ENCODE measurements at places on chromosomes 6 and 20.

DNA sequence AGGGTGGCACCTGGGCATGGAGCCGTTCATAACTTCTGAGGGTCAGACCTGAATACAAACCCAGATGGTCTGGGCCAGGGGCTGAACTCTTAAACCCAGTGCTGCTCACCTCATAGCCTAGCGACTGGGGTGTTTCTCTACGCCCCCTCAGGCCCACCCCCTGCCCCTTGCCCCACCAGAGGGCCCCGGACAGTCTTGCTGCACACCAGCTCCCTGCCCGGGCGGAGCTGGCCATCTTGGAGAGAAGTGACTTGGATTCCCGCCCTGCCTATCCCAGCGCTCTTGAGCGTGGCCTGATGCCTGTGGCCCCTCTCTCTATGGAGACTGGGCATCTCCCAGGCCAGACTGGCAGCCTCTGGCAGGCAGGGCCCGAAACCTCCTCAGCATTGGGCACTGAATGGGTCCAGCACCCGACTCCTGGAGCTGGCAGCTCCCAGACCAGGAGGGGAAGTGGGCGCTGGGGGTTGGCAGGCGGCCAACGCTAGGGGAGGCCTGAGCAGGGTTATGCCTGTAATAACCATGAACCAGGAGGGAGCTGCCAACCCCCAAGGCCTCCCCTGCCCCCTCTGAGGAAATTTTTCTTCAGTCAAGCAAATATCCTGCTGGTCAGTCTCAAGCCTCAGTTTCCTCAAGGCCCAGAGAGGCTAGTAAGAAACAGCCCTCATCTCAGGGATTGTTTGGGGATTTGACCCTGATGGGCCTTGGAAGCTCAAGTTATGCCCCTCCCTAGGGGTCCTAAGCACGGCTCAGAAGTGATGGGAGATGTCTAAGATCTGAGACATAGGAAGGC, 169.5 kb downstream of the VEGFA start:
- DNase-seq, result no peak

- no peak for DNase-seq
These were observed 19.7 kb downstream of the WRNIP1 start for GRCh38 chr6:2784930-2785329.

GRCh38 chr20:8367689-8368088, 235.6 kb downstream of the PLCB1 start:
- peak; percentile 57 for DNase-seq

DNA sequence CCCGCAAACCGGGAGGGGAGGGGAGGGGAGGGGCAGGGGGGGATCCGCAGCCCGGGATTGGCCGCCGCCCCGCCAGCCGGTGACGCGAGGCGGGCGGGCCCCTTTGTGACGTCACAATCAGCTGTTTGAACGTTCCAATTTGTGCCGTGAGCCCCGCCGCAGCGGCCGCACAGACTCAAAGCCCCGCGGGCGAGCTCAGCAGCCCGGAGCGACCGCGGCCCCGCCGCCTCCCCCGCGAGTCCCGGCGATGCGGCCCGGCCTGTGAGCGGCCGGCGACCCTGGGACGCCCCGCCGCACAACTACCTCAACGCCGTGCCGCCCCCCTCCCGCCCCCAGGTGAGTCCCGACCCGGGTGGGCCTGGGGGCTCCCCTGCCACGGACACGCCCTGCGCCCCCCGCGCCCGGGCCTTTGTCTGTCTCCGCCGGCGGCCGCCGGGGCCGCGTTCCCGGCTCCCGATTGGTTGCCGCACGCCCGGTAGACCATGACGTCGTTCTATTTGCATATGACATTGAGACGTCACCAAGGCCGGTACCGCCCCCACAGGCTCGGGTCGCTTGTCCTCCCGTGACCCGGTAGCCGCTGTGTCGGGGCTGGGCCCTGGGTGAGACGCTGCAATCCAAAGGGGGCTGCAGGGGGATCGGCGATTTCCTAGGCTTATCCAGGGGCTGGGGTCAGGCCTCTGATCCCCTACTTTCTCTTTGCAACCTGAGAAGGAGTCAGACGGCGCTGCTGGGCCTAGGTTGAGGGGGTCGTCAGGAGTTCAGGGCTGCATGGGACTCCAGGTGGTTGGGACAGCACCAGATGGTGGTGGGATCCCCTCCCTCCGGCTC, at the start of gene TP53INP2:
Gene TP53INP2, plus strand, starts transcription at position 168 of the 831 bp plus-strand sequence. CDS start 4,396 bp downstream, outside the sequence.
- peak; percentile 84 for DNase-seq

GRCh38 chr6:169217972-169218371, 35.7 kb downstream of the THBS2 start:
- no peak for DNase-seq

- DNase-seq, result no peak
These were observed 280.6 kb downstream of the SLC35F1 start for GRCh38 chr6:118187568-118188164.

DNA sequence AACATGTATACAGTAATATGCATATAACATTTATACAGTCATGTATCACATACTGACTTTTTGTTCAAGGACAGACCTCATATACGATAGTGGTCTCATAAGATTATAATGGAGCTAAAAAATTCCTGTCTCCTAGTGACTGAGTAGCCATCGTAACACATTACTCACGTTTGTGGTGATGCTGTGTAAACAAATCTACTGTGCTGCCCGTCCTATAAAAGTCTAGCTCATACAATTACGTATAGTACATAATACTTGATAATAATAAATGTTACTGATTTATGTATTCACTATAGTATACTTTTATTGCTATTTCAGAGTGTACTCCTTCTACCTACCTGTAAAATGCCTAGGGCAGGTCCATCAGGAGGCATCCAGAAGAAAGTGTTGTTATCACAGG, 17.4 kb downstream of the SERAC1 start:
- DNase-seq, result no peak

GRCh38 chr20:44790638-44791393, 19.5 kb downstream of the RIMS4 start:
- DNase-seq, result no peak

- no peak for DNase-seq
These were observed 241.7 kb upstream of the CEP162 start for GRCh38 chr6:84469144-84469543.

DNA sequence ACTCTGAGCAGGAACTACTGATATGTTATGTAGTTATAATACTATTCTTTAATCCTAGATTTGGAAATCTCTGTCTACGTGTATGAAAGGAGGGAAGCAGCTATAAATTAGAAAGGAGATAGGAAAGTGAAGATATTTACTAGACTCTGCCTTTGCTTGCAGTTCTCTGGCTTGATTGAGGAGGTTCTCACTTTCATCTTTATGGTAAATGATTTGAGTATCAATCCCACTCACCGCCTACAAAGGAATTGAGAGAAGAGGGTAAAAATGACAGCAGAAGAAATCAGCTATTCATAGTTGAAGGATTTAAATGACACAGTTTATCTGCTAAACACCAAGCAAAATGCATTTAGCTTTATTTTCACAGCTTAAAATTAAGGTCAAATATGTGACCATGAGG, 67.3 kb downstream of the FAM229B start:
- no peak for DNase-seq

DNA sequence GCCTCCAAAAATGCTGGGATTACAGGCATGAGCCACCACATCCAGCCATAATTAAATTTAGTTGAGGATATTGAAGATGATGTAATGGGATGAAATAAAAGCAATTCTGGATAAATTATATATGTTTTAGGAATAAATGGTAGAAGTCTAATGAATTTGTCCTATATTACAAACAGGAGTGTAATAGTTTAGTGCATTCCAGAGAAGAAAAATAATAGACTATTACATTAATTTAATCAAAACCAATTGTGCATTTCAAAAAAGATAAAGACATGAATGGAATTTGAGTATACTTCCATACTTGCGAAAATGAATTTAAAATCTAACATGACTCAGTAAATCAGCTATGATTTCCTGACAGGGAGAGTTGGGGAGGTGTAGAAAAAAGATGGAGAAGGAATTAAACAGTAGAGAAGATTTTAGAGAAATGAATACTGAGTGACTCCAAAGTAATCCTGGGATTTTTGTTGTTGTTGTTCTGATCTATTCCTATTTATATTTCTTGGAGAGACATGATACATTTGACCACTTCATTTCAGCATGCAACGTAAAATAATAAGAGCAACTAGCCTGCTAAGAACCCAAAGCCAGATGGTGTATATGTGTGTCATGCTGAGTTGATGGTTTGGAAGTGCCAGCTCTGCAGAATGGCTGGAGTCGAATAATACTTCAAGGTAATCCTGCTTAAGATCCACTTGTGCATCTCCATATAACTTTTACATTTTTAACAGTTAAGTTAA, 67.4 kb downstream of the AIG1 start:
- DNase-seq, result no peak

- DNase-seq, result no peak
These were observed 2.1 kb downstream of the FAM110A start for GRCh38 chr20:835608-836045.

- no peak for DNase-seq
These were observed 1434.0 kb upstream of the EYS start for GRCh38 chr6:67141005-67141404.

DNA sequence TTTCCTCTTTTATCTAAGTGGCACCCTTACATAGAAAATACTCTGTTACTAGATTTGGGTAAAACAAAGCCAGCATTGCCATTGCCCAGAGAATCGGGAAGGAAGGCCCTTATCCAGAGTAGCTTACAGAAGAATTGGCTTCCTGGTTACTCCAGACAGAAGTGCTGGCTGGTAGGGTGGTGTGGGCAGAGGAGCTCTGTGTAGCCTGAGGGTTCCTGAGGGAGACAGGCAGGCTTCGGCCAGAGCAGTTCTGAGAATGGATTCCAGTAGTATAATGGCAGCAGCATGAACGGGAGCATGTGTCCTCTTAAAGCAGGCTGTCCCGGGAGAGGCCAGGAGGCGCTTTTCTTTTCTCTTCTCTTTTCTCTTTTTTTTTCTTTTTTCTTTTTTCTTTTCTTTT, 11.9 kb downstream of the CUL9 start:
- no peak for DNase-seq

DNA sequence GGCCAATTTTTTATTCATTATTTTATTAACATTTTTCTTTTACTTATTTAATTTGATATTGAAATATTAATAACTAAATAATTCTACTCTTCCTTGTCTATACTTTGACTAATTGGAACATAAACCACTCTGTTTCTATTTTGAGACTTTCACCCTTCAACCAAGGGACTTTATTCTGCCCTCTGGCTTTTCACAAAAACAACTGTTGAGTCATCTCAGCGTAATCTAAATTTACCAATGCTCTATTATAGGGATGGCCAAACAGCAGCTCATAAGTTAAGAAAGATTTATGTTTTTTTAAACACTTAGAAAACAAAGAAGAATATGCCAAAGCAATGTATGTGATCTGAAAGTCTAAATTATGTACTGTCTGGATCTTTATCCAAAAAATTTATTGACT, 46.7 kb downstream of the DOP1A start:
- DNase-seq, result no peak

DNA sequence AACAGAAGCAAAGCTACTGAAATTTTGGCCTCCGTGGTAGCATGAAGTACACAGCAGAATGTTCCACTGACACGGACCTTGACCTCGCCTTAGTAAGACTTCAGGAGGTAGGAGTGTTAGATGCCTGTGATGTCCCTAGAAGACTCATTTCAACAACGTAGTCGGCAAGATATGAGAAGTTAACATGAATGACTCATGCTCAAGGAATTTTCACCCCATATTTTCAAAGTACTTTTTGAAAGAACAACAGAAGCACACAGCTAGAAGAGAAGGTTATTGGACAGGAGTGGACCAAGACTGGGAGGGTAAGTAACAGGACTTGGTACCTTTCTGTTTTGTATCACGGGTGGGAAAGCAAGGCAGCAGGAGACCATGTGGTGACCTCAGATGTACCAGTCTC, 78.0 kb downstream of the DZANK1 start:
- no peak for DNase-seq

- DNase-seq, result no peak
These were observed 35.7 kb upstream of the VEGFA start for GRCh38 chr6:43734294-43734665.

GRCh38 chr6:64817525-64817924, 889.5 kb downstream of the EYS start:
- DNase-seq, result no peak

- no peak for DNase-seq
These were observed 84.3 kb upstream of the IFNGR1 start for GRCh38 chr6:137303441-137303840.

DNA sequence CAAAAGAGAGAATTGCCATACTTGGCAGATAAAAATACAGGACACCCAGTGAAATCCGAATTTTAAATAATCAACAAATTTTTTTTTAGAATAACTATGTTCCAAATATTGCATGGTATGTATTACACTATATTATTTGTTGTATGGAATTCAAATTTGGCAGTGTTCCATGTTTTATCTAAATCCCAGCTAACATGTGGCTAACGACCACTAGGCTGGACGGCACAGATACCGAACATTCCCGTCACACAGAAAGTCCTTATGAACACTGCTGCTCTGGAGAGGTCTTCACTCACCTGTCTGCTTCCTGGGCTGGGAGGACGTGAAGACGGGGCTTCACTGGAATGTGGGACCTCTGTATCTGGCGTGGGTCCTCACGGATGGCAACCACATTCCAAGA, 32.8 kb downstream of the SNX5 start:
- DNase-seq, result no peak

GRCh38 chr6:151070631-151071051, 169.1 kb upstream of the AKAP12 start:
- DNase-seq, result no peak

- no peak for DNase-seq
These were observed 21.2 kb downstream of the ADA start for GRCh38 chr20:44630297-44630696.

GRCh38 chr20:37385176-37385575, 39.2 kb downstream of the SRC start:
- no peak for DNase-seq

DNA sequence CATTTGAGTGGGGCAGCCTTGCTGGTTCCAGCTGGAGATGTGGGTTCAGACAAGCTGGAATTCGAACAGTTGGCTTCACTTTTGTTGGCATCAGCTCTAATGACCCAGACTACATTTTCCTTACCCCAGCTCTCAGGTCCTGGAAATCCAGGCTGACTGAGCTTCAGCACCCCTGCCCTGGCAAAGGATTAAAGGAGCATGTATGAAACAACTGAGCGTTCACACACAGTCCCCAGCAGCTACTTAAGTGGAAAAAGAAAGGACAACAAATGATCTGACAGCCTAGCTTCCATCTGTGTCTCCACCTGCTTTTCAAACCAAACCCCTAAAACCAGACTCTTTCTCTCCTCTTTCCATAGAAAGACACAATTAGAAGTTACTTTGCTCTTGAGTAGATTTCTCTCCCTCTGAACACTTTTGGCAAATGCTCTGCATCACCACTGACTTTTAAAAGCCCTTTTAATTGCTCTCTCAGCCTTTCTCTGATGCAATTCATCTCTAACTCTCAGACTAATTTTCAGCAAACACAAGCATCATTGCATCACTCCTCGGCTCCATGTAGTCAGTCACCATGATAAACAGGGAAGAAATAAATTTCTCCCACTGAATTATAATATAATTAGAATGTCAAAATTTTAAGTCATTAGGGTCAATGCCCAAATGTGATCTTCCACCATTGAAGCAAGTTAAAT, 28.1 kb downstream of the ROS1 start:
- DNase-seq, result no peak

- no peak for DNase-seq
These were observed 301.6 kb upstream of the ADGRB3 start for GRCh38 chr6:68333442-68333841.

All from Kasumi-1 (cell line).